Panc1 (cell line): ENCODE measurements at places on chromosomes 5 and 9. TPM values are rescaled to one million over a fixed set of nuclear protein-coding genes. Genes with fewer than 3 reads are reported as not detected.

- H3K4me3 ChIP-seq: no peak overlapping the region
- H3K27me3 ChIP-seq: no peaks in the 10 kb centered on the region
- no peak overlapping the region for H3K27ac ChIP-seq
- H3K36me3 ChIP-seq: no peaks in the 10 kb centered on the region
These were observed 299.7 kb downstream of the NPR3 start for GRCh38 chr5:33010846-33011245.

GRCh38 chr5:56569566-56569965, 245.8 kb upstream of the MAP3K1 start:
- peaks cover 3% of the 10 kb centered on the region; the same call in 1 of the 2 replicates for H3K27me3 ChIP-seq
- no peak for DNase-seq
- no peaks in the 10 kb centered on the region for H3K36me3 ChIP-seq
- H3K4me1 ChIP-seq: no peaks in the 10 kb centered on the region

The DAB2 gene
- 1.7 TPM for total RNA-seq

GRCh38 chr5:151312756-151313324, 9.3 kb upstream of the SLC36A3 start:
- H3K36me3 ChIP-seq: no peaks in the 10 kb centered on the region
- H3K27me3 ChIP-seq: peaks cover 2% of the 10 kb centered on the region; the same call in 1 of the 2 replicates
- H3K27ac ChIP-seq: no peak overlapping the region
- no peak overlapping the region for H3K4me3 ChIP-seq
- DNase-seq: no peak
- H3K4me1 ChIP-seq: no peaks in the 10 kb centered on the region
